Type B pancreatic cell (in vitro differentiated cells): ENCODE measurements at places on chromosomes 5 and 9.

- DNase-seq = no peak
These were observed 26.4 kb upstream of the CTNNA1 start for GRCh38 chr5:138726848-138727247.

DNA sequence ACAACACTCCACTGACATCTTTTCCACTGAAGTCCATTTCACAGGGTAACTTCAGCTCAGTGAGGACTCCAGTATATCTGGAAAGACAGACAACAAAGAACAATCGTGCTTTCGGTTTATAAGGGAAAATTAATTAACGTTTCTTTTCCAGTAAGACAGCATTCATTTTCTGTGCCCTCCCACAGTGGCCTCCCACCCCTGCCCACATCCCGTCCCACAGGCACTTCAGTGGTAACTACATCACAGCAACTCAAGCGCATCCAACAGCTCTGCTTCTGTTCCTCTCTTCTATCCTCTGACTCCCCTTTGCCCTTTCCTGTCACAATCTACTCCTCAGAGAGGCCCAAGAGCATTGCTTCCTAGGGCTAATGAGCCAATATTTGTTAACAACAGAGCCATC lies 40.3 kb downstream of the GLDC start:
- DNase-seq = no peak

- DNase-seq = no peak
These were observed 57.5 kb downstream of the ZNF510 start for GRCh38 chr9:96720435-96720834.

GRCh38 chr9:20940447-20941173 lies 90.8 kb downstream of the HACD4 start:
- no peak for DNase-seq

DNA sequence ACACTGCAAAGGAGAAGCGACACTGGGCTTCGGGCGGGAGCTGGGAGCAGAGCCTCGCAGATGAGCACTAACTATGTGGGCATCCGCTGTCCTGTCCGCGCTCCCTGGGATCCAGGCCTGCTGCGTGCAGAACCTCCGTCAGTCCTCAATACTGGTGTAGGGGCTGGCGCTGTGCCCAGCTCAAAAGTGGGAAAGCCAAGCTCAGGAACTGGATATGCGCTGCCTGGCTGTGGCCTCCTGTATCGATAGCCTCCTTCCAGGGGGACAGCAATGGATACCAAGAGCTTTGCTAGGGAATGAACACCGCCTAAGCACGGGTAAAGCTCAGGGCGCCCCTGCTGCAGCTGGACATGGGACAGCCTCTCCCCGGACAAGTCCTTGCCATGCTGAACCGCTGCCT lies 270.4 kb downstream of the NSG2 start:
- no peak for DNase-seq

- DNase-seq = no peak
These were observed 75.3 kb downstream of the KIF4B start for GRCh38 chr5:155088811-155089210.

GRCh38 chr5:107484281-107484680 lies 186.5 kb downstream of the EFNA5 start:
- DNase-seq = no peak

DNA sequence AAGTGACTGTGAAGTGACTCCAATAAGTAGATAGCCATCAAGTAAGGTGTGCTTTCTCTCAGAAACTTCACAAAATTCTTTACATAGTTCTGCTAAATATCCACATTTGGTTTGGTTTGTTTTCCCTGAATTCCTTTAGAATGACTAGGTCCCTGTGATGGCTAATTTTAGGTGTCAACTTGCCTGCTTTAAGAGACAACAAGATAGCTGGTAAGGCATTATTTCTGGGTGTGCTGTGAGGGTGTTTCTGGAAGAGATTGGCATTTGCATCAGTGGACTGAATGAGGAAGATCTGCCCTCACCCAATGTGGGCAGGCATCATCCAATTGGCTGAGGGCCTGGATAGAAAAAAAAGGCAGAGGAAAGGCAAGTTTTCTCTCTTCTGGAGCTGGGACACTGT lies 8.3 kb upstream of the PTBP3 start:
- no peak for DNase-seq

- DNase-seq = no peak
These were observed 46.8 kb upstream of the DHFR start for GRCh38 chr5:80701597-80701996.

DNA sequence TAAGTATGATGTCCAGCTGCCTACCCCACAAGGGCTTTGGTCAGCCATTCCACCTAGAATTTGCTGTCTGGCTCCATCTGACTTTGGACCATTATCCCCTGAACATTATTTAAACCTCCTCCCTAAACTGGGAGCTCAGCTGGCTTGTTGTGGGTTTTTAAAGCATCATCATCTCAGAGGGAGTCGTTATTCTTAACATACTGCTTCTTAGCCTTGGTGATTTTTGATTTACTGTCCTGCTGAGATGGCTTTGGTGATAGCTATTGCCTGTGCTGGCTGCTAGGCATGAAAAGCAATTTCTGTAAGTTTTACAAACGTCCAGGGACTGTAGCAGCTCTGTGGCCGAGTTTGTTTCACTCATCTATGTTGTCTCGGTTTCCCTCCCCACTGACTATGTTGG lies 256.1 kb downstream of the NR3C1 start:
- no peak for DNase-seq

DNA sequence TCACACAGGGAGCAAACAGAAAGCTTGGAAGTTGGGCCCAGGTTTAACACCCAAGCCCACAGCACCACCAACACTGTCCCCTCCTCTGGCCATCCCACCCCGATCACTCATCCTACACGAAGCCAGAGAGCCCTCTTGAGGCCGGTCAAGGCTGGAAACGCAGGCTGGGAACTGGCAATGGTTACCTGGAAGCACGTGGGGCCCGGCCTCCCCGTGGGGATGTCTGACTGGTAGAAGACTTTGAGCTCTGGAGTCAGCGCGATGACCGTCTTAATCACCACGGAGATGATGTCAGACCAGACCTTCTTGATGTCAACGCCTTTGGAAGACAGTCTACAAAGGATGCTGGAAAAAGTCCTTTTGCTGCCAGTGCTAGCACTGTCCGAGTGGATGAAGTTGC lies 104.1 kb downstream of the TTLL11 start:
- no peak for DNase-seq

GRCh38 chr9:18520416-18521047 lies 46.6 kb downstream of the ADAMTSL1 start:
- no peak for DNase-seq

- DNase-seq = no peak
These were observed 108.2 kb upstream of the TNC start for GRCh38 chr9:115226152-115226551.

- DNase-seq = no peak
These were observed 19.6 kb upstream of the ZCCHC7 start for GRCh38 chr9:37100741-37101140.

GRCh38 chr5:36459176-36460135 lies 146.9 kb upstream of the SLC1A3 start:
- DNase-seq = no peak

GRCh38 chr9:96199006-96199405 lies 103.0 kb downstream of the HSD17B3 start:
- DNase-seq = no peak

DNA sequence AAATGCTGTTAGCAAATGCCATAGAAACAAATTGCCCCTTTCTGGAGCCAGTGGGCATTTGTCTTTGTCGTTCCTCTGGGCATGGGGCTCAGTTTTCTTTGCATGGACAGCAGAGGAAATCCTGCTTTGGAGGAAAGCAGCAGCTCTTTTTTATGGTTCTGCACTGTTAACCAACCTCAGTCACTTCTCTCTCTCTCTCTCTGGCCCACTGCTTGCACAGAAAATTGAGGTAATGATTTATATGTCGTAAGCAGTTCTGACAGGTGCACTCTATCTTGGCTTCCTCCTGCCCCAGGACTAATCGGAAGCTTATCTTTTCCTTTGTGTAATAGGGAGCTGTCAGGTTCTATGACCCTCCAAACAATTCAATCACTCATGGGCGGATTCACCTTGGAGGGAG lies 159.6 kb upstream of the GPR151 start:
- DNase-seq = no peak

DNA sequence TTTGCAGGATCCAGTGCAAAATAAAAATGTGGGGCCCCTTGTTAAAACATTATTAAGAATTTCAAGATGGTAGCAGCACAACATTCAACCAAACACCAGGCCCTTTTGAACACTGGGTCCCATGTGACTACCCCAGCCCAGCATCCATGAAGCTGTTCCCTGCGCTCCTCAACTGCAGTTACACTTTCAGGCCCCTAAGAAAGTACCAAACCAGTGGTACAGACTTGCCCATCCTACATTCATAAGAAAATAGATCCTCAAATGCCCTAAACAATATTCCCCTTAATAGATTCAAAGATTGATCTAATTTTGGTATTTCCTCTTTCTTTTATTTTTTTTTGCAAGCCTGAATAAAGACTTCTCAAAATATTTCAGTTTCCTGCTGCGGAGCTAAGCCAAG lies 201.7 kb downstream of the EFNA5 start:
- no peak for DNase-seq

GRCh38 chr5:135593141-135593540 lies 14.3 kb upstream of the CXCL14 start:
- peak; percentile 6 for DNase-seq

DNA sequence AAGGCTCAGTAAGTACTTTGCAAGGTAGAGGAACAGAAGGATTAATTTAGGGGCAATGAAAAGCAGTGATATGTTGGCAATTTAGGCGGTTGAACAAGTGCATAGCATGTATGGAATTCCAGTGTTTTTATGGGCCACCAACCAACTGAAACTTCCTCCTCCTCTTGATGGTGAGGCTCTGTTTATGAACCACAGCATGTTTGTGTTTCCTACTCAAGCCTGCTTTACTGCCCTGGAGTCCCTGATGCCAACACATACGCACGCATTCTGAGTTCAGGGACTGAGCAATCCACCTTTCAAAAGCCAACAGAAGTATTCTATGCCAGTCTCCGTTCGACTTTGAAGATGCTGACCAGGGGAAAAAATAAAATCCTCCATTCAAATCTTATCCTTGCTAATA lies 417.5 kb downstream of the EFNA5 start:
- no peak for DNase-seq

DNA sequence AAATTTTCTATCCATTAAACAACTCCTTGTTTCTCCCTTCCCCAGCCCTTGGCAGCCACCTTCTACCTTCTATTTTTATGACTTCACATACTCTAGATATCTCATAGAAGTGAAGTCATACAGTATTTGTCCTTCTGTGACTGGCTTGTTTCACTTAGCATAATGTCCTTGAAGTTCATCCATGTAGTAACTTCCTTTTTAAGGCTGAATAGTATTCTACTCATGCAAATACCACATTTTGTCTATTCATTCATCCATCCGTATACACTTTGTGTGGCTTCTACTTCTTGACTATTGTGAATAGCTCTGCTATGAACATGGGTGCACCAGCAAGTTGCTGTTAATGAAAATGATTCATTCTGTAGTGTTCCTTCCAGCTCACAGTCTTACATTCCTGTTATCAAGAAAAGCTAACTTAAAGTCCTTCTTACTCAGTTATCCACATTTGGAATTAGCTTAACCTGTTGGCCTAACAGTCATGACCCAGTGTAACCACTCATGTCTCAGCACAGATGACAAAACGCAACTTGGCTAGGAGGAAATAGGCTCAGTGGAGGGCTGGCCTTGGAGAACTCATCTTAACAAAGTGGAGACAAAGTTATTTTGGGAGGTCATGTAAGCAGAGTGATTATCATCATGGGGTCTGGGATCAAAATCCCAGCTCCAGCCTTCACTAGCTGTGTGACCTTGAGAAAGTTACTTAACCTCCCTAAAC lies 129.7 kb upstream of the MAP3K1 start:
- no peak for DNase-seq

DNA sequence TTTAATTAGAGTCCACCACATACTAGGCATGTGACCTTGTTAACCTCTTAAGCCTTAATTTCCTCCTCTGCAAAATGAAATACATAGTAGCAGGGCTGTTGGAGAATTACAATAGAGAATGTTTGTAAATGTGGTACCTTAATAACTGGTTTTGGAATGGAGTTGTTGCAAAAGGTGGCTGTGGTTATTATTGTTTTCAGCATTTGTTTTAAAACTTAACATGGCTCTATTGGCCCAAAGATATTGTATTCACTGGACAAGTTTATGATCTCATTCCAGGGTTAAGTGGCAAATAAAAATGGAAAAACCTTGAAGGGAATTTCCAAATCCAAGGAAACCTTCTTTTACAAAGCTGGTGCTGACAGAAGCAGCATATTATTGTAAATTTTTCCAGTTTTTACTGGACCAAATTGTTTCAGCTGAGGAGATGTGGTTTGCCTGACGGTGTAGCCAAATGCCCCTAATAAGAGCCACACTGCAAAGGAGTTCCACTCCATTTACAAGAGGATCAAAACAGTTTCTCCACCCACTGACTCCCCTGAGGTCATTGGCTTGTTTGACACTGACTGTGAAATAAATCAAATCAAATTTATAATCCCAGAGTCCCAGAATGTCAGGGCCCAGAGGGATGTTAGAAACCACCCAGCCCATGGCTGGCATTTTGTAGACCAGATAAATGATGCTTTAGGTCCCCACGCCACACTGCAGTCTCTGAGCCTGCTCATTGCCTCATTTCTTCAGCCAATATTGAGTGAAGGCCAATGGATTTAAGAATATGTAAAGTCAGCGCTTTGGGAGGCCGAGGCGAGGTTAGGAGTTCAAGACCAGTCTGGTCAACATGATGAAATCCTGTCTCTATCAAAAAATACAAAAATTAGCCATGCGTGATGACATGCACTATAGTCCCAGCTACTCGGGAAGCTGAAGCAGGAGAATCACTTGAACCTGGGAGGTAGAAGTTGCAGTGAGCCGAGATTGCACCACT lies 45.2 kb downstream of the ADRA1B start:
- no peak for DNase-seq

- DNase-seq = no peak
These were observed 340.3 kb upstream of the WWC1 start for GRCh38 chr5:167951116-167951515.

GRCh38 chr5:139872851-139873794 lies 77.5 kb downstream of the PSD2 start:
- no peak for DNase-seq

DNA sequence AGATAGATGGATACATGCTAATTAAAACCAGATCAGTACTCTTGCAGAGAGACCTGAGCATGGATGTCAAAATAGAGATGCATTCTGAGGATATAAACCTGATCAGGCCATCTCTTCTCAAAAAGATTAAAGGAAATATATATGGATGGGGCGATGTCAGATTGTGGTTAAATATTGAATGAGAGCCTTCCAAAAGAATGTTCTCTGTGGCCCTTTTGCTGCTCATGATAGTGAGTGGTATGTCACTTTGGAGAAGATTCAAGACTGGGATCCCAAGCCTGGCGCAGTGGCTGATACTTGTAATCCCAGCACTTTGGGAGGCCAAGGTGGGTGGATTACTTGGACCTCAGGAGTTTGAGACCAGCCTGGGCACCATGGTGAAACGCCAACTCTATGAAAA lies 20.5 kb downstream of the ZNF131 start:
- no peak for DNase-seq
